ENCODE measurements at places on chromosomes 4 and X.

DNA sequence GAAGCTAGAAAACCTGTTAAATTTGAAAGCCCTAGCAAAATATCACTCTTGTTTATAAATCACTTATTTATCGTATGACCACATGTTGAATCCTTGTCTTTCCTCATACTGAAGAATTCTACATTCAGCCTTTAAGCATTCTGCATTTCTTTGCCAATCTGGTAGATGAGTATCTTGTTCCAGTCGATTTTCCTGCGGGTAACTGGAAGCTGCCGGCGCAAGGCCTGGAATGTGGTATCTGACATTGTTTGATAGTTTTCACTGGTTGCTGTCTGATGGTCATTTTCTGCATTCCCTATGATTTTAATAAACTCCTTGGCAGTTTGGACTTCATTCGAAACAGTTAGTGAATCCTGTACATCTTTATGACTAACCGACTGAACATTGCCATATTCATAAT lies 13.7 kb upstream of the PHKA1 start:
- no peak for DNase-seq

GRCh38 chr4:93368968-93369367 lies 459.6 kb upstream of the ATOH1 start:
- no peak for DNase-seq

- DNase-seq: no peak
Measured at GRCh38 chr4:122796801-122797404, 29.7 kb upstream of the FGF2 start.

DNA sequence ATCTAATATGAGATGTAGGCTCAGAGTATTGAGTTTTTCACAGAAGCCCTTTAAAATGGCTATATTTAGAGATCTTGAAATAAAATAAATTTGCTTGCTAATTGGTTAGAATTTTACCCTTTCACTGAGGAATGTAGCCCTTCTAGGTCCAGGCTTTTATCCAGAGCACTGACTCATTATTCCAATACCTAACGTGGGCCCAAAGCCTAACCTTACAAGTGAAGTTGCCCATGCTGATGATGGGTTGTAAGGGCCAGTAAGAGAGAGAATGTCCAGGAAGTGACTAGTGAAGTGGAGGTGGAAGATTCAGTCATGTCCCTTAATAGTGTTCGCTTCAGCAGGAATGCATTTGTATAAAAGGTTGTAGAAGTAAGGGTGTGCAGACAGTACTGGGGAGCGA lies 155.9 kb downstream of the STIM2 start:
- no peak for DNase-seq

GRCh38 chr4:122512430-122512829 lies 55.9 kb upstream of the IL2 start:
- no peak for DNase-seq

GRCh38 chr4:5037553-5038551 lies 13.4 kb upstream of the STK32B start:
- peak; percentile 91 for DNase-seq

GRCh38 chr4:117786566-117786965 lies 247.7 kb upstream of the NDST3 start:
- DNase-seq: no peak

DNA sequence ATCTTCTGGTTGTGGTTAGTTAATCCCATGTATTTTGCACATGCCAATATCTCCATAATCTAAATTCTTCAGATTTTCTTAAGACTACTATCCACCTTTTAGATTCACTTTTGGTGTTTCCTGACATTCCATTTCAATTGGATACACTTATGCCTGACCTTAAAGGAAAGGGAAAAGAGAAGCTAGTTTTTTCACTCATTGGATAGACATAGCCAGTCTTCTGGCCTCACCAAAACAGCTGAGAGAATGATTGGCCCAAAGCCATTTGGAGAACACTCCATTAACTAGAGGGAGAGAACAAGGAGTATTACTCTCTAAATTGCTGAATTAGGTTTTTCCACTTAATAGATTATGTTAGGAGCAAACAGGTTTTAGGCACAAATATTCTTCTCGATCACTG lies 4.0 kb downstream of the PRPS1 start:
- no peak for DNase-seq

DNA sequence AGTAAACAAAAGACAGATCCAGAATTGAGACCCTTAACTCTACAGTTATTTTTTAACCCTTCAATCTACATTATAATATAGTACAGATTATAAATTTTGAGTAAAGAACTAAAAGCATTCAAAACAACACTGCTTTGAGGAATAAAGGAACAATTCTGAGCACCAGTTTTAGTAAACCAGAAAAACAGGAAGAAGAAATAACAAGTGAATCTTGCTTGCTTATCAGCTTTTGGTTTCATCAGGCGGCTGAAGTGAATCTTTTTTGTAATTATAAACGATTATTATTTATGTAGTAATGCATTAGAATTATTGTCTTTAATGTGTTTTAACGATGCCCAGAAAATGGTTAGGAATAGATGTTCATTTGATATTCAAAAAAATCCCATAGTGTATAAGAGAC lies 305.4 kb downstream of the ARAP2 start:
- no peak for DNase-seq

DNA sequence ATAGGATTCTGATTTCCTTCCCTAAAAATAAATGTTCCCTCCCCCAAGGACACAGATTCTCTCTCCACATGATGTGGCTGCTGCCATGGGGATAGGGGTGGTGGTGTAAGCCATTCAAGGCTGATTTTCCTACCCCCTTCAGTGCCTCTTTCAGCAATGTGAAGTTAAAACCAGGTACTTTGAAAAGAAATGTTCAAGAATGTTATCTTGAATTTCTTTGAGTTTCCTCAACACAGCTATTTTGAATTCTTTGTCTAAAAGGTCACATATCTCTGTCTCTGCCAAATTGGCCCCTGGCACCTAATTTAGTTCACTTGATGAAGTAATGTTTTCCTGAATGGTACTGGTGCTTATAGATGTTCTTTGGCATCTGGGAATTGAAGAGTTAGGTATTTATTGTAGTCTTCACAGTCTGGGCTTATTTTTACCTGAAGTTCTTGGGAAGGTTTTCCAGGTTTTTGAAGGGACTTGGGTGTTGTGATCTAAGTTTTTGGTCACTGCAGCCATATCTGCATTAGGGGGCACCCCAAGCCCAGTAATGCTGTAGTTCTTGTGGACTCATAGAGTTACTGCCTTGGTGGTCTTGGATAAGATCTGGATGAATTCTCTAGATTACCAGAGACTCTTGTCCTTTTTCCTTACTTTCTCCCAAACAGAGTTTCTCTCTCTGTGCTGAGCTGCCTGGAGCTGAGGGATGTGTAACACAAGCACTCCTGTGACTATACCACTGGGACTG lies 7.6 kb upstream of the DIPK2B start:
- no peak for DNase-seq

- DNase-seq: peak; percentile 66
Measured at GRCh38 chrX:12245650-12246645, 107.7 kb downstream of the FRMPD4 start.

DNA sequence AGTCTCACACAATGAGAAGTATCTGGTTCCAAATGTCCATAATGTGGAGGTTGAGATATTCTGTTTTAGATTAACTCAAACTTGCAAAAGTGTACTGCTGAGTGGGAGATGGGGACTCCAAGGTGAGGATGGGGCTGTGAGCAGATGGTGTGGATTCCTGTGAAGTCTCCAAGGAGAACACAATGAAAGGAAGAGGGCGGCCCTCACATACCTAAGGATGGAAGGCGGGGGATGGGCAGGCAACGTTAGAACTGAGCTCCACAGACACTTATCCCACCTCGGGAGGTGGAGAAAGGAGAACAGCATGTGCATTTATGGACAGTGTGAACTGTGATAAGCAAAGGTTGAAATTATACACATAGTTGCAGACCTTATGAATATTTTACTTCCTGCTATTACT lies 9.9 kb upstream of the SPATA4 start:
- no peak for DNase-seq

All from GM04504 (cell line).